ENCODE measurements at places on chromosomes 1 and 21. TPM values are rescaled to one million over a fixed set of nuclear protein-coding genes. Genes with fewer than 3 reads are reported as not detected.

DNA sequence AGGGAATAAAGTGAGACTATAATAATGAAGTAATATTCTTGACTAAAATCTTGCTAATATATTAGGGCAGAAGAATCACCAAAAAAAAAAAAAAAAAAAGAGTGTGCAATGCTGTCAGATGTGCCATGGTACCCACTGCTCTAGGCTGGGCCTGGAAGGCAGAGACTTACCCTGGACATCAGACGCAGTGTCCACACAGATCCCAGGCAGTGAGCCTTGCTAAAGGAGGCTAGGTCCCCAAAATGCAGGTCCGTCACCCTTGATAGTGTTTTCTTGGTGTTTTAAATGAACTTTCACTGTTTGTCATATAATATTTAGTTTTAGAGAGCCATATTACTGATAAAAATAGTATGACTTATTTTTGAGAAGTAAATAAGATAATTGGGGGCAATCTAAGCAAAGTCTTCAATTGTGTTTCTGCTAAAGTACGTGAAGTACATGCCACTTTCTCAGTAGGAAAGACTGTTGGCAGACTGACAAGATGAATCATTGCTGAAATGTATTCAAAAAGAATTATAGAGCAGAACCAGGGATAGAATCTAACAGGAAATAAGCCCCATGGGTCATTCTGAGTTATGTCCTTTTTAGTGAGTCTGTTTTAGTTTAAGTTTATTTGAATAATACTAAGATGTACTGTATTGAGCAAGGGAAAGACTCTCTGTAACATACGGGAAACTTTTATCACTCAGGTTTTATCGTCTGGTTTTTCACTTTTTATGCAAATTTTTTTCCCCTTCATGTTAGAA, 74.6 kb upstream of the PDC start:
- H3K4me3 ChIP-seq, result peak overlapping the region; percentile 54
- peak; percentile 96 for DNase-seq
- peak overlapping the region; percentile 89 for H3K27ac ChIP-seq
- H3K27me3 ChIP-seq, result no peaks in the 10 kb centered on the region
- H3K4me1 ChIP-seq, result peaks cover 81% of the 10 kb centered on the region

DNA sequence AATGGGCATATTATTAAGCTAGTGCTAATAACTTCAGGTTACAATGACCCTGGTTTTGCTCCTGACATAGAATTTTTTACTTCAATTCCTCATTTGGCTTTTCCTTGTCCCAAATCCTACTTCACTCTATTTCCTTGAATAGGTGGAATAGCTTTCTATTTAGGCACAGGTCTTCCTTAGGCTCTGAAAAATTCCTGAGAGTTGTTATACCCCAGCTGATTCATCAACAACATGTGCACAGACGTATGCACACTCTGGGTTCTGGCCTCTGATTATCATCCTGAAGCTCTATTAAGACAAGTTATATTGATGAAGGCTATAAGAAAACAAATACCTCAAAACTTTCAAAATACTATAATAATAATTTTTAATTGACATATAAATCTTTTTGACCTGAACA, 172.4 kb downstream of the NTMT2 start:
- no peaks in the 10 kb centered on the region for H3K27me3 ChIP-seq
- DNase-seq, result no peak
- peaks cover 52% of the 10 kb centered on the region for H3K4me1 ChIP-seq
- peaks cover 2% of the 10 kb centered on the region for H3K36me3 ChIP-seq

GRCh38 chr1:98653123-98653522, 8.4 kb upstream of the SNX7 start:
- peaks cover 8% of the 10 kb centered on the region for H3K4me1 ChIP-seq
- no peak for DNase-seq
- H3K36me3 ChIP-seq, result no peaks in the 10 kb centered on the region
- no peak overlapping the region for H3K27ac ChIP-seq
- no peak overlapping the region for H3K4me3 ChIP-seq

GRCh38 chr1:243727503-243728203, 122.4 kb downstream of the AKT3 start:
- H3K36me3 ChIP-seq, result peaks cover 22% of the 10 kb centered on the region
- no peak for DNase-seq
- H3K27ac ChIP-seq, result no peak overlapping the region
- H3K27me3 ChIP-seq, result no peaks in the 10 kb centered on the region
- peaks cover 59% of the 10 kb centered on the region for H3K4me1 ChIP-seq
- no peak overlapping the region for H3K4me3 ChIP-seq

DNA sequence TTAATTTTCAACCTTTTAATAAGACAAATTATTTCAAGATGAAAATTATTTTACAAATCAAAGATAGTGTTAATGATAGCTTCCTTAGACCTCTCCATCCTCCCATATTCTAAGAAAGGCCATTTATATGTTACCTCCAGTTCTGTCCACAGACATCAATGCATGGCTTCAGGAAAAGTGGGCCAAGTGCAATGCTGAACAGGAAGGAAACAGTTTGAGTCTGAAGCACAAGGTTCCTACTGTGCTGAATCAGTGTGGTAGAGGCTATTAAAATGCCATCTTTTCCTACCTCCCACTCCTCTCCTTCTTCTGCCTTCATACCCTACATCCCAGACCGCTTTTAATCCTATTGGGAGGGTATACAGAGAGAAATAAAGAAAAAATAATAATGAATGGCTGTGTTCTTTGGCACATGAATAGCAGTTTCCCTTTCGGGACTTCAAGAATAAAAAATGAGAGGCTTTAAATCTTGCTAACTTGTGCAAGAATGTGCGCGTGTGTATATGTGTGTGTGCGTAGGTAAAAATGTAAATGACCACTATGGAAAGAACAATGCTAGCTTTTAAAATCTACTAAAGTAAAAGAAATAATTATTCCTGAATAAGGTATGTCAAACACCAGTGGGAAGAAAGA, 62.6 kb upstream of the C1orf105 start:
- H3K4me1 ChIP-seq, result peaks cover 73% of the 10 kb centered on the region
- DNase-seq, result no peak
- H3K36me3 ChIP-seq, result no peaks in the 10 kb centered on the region
- H3K4me3 ChIP-seq, result peak overlapping the region; percentile 75
- no peaks in the 10 kb centered on the region for H3K27me3 ChIP-seq

- H3K27me3 ChIP-seq, result peaks cover 14% of the 10 kb centered on the region
- DNase-seq, result no peak
- 0 out of 2 replicates have a peak, but pooled peaks cover 5% of the 10 kb centered on the region for H3K36me3 ChIP-seq
- H3K27ac ChIP-seq, result no peak overlapping the region
Measured at GRCh38 chr1:4657960-4658541, 3.6 kb downstream of the AJAP1 start.

GRCh38 chr21:42188663-42189062, 30.3 kb upstream of the ABCG1 start:
- DNase-seq, result no peak
- no peak overlapping the region for H3K4me3 ChIP-seq
- H3K36me3 ChIP-seq, result no peaks in the 10 kb centered on the region
- peaks cover 15% of the 10 kb centered on the region for H3K27me3 ChIP-seq
- no peak overlapping the region for H3K27ac ChIP-seq

DNA sequence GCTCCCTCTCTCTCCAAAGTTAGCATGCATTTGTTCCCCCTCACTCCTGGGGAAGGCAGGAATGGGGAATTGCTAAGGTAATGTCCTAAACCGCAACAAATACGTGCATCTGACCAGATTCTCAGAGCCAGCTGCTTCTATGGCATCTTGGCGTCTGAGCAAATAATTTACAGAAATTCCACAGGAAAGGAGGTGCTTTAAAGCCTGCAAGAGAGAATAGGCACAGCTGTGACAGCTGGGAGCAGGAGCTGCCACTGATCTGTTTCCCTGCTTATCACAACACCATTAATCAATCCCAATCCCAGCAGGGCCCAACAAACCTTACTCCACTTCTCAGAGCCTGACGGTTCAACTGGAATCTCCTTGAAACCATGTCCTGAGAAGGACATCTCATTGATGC, 83.5 kb upstream of the ZNF281 start:
- H3K27me3 ChIP-seq, result no peaks in the 10 kb centered on the region
- no peak overlapping the region for H3K4me3 ChIP-seq
- no peaks in the 10 kb centered on the region for H3K36me3 ChIP-seq
- no peak for DNase-seq
- H3K4me1 ChIP-seq, result peaks cover 8% of the 10 kb centered on the region

- H3K27ac ChIP-seq, result no peak overlapping the region
- DNase-seq, result no peak
- H3K4me1 ChIP-seq, result no peaks in the 10 kb centered on the region
Measured at GRCh38 chr21:14763695-14764064, 217.6 kb upstream of the SAMSN1 start.

- no peak overlapping the region for H3K4me3 ChIP-seq
- no peak overlapping the region for H3K27ac ChIP-seq
- DNase-seq, result no peak
- peaks cover 14% of the 10 kb centered on the region for H3K4me1 ChIP-seq
- H3K36me3 ChIP-seq, result no peaks in the 10 kb centered on the region
Measured at GRCh38 chr1:57494530-57495079, 70.7 kb upstream of the DAB1 start.

DNA sequence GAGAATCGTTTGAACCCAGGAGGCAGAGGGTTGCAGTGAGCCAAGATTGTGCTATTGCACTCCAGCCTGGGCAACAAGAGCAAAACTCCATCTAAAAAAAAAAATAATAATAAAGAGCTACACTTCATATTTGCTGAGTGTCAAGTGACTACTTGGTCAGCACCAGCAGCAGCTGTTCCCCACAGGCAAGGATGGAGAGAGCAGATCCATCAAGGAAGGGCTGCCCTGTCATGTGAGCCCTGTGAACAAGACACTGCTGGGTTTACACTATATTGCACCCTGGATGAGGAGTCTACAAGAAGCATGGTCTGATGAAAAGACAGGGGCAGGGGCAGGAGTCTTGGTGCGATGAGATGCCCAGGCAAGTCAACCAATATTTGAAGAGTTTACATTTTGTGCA, 3.6 kb downstream of the CTNNBIP1 start:
- peaks cover 3% of the 10 kb centered on the region for H3K27me3 ChIP-seq
- H3K4me1 ChIP-seq, result peaks cover 51% of the 10 kb centered on the region
- peaks cover 12% of the 10 kb centered on the region for H3K36me3 ChIP-seq

DNA sequence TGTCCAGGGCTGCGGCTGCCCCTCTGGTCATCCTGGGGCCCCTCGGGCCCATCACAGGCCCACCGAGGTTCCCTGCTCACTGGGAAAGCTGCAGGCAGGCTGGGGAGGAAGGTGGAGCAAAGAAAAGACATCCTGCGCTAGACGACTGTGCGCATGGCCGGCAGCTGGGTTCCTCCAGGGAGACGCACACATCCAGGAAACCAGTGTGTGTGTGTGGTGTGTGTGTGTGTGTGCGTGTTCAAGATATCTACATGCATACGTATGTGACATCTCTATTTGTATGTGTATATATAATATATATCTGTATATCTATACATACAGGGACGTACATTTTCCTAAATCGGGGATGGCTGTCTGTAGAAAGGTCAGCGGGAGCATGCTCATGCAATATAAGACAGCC, 63.7 kb downstream of the ACOT7 start:
- peak overlapping the region; percentile 80 for H3K27ac ChIP-seq
- H3K4me1 ChIP-seq, result peaks cover 24% of the 10 kb centered on the region
- H3K27me3 ChIP-seq, result no peaks in the 10 kb centered on the region
- H3K36me3 ChIP-seq, result 0 out of 2 replicates have a peak, but pooled peaks cover 4% of the 10 kb centered on the region
- H3K4me3 ChIP-seq, result peak overlapping the region; percentile 51

ADORA1 gene
- total RNA-seq, result 4.1 TPM

HSD3B2 gene
- not detected for total RNA-seq

TFF2 gene
- not detected for total RNA-seq

Data from HFFc6 (cell line).